Thoracic aorta (tissue), 2 donors: ENCODE measurements at places on chromosomes 11 and 22.

DNA sequence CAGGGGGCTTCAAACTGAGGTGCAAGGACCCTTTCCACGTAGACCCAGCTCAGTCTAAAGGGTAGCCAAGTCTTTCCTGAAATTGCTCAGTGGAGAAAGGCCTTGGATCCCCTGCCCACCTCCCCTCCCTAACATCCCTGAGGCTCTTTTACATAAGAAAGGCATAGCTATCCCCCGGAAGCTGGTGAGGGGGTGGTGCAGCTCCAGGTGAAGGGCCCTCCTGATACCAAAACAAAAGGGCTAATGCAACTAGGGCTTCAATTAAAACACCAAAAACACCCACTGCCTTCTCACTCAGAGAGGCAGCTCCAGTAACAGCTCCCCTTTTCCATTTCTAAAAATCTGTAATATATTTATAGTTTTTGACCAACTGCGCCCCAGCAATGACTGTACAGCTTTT, 5.8 kb downstream of the SHANK2 start:
- no peak for DNase-seq

GRCh38 chr11:68128682-68129327, 7.6 kb upstream of the CHKA start:
- no peak for DNase-seq

DNA sequence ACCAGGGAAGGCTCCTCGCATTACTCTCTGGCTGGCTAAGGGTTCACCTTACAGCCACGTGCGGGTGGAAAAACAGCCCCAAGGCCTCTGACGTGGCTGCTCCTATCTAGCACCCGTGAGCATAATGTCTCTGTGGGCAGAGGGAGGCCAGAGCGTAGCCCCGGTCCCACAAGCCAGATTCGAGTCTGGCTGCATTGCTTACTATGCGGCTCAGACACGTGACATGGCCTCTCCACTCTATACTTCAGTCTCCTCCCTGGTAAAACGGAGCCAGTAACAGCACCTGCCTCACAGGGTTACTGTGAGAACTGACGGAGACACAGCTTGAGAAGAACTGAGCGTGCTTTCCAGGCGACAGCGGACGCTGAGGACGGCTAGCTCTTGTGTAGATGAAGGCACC, 105.8 kb upstream of the BID start:
- DNase-seq, result no peak

DNA sequence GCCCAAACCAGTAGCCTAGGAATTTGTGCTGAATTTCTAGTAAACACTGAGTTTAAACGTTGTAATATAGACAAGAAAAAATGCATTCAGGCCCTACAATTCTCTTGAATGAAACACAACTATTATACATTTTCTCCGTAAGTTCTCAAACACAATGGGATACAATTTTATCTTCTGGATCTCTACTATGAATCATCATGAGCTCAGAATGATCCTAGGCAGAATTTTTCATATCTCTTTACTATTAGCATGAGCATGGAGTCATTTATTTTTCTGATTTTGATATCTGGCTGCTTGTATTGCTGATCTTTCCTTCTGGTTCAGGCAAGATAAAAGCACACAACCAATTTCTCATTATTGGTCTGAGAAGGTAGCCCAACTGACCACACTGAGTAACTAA, 1123.4 kb upstream of the RAG2 start:
- no peak for DNase-seq

DNA sequence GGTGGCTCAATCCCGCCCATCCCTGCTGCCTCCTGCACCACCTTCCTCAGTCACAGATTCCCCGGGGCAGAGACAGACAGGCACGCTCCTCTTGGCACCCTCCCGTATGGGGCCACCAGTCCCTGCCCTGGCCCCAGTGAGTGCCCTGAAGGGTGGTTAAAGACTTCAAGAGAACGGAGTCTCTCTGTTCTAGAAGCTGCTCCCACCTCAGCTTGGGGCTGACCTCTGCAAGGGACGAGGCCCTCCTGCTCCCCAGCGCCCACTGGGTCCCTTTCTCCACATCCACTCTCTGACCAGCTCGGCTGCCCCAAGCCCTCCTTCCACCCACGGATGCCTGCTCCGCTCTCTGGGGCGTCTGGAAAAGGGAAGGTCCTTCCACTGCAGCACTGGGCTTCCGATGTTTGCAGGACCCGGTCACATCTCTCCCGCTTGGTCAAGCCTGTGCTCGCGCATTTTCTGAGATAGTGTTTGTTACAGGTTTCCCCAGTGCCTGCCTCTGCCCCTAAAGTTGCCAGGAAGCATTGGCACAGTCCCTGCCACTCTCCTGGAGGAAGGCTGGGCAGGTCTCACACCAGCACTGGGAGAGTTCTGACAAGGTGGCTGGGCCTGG, 1487.9 kb downstream of the TBC1D22A start:
- no peak for DNase-seq
